Nucleus accumbens (tissue), 56 donors: ENCODE measurements at places on chromosomes 12 and 14.
A peak's percentile ranks its signal among the peaks of the same experiment; 100 is the strongest.

DNA sequence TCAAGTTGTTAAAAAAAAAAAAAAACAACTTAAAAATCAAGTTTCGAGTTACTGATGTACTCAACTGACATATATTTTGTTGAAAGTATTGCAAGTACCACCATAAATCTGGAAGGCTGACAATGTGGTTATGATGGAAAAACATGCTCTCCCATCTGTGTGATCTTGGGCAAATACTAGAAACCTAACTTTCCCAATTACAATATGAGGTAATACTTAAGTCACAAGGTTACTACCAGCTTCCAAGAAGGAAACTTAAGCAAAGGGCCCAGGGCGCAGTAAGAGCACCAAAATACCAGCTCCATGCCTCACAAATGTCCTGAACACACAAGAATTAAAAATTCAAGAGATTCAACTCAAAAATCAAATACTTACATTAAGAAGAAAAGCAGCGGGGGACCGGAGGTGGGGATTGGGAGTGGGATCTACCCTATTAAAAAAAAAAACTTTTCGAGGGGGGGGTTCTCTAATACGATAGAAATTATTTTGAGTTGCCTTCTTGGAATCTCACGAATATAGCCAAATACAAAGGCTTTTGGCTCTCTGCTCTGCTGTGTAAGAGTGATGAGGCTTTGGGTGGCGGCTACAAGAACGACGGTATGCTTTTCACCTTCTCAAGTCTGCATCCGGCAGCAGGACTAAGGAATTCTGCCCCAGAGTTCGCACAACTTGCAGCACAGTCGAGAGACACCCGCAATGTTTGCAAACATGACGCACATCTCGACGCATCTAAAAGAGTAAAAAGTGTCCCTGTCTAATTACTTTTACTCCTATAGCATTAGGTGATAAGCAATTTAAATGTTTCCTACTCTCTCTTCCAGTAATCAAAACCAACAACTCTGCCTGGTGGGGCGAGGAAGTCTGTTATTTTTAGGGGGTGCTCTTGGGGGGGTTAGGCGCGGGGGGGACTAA, 1.1 kb downstream of the SAV1 start:
- DNase-seq = peak; percentile 37

GRCh38 chr12:77625441-77625840, 205.3 kb upstream of the NAV3 start:
- DNase-seq = no peak

DNA sequence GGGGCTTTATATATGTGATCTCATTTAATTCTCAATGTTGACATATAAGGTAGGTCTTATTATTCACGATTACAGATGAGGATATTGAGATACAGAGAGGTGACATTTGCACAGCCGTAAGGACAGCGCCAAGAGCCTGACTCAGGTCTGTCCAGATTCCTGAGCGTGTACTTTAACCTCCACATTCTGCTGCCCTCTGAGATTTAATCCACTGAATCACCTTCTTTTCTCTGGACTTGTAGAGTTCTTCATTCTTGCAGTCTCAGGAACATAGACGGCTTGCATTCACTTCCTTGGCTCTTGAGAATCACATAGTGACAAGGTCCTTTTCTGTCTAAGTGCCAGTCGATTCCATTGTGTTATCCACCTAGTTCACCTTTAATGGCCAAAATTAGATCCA, 141.0 kb upstream of the ARHGAP5 start:
- no peak for DNase-seq

DNA sequence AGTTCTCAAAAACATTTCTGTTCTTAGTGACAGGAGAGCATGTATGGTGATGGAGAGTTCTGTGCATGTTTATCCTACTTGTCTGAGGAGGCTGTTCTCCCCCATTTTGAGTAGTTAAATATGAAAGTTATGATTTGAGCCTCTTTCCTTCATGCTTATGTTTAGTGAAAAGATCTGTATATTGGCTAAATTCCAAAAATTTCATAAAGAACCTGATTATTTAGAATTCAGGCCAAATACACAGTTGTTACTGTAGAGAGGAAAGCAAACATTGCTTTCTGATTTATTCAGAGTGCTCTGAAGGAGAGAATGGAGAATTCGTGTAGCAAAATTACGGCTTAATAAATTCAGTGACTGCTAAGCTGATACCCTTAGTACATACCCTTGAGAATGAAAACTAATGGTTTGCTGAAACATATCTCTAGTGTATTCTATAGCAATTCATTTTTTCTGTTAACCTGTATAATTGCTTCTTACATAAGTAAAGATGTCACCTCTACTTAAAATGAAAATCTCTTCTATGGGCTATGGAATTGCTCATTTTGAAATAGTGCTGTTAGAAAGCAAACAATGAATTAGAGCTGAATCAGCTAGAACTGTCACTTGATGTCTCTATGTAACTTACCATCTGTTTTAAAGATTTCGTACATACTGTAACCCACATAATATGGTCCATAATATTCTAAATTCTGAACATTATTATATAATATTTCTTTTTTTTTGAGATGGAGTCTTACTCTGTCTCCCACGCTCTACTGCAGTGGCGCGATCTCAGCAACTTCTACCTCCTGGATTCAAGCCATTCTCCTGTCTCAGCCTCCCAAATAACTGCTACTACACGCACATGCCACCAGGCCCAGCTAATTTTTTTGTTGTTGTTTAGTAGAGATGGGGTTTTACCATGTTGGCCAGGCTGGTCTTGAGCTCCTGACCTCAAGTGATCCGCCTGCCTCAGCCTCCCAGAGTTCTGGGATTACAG, 417.0 kb upstream of the RGS6 start:
- no peak for DNase-seq

GRCh38 chr14:36522347-36522971, 2.4 kb upstream of the NKX2-1 start:
- no peak for DNase-seq
